ENCODE measurements at places on chromosomes 2 and 18. TPM values are rescaled to one million over a fixed set of nuclear protein-coding genes. Genes with fewer than 3 reads are reported as not detected.

GRCh38 chr18:65146482-65147021, 604.3 kb upstream of the CDH7 start:
- H3K4me3 ChIP-seq = no peak overlapping the region
- H3K4me1 ChIP-seq = no peaks in the 10 kb centered on the region
- no peak for DNase-seq
- H3K36me3 ChIP-seq = no peaks in the 10 kb centered on the region
- H3K27me3 ChIP-seq = no peaks in the 10 kb centered on the region

- H3K27ac ChIP-seq = peak overlapping the region; percentile 37
- no peaks in the 10 kb centered on the region for H3K27me3 ChIP-seq
- no peak overlapping the region for H3K4me3 ChIP-seq
- no peaks in the 10 kb centered on the region for H3K36me3 ChIP-seq
- no peak for DNase-seq
- peaks cover 57% of the 10 kb centered on the region for H3K4me1 ChIP-seq
These were observed 32.9 kb upstream of the RNF149 start for GRCh38 chr2:101341421-101341820.

DNA sequence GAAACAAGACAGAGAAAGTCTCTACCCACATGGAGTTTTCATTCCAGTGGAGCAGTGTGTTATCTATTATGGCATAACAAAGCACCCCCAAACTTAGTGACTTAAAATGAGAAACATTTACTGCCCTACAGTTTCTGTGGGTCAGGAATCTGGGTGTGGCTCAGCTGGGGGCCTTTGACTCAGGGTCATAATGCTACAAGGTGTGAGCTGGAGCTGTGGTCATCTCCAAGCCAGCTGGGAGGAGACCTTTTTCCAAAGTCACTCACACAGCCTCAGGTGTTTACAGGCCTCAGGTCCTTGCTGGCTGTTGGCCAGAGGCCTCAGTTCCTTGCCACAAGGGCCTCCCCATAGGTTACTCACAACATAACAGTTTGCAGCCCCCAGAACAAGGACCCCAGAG, 169.2 kb downstream of the ETAA1 start:
- no peaks in the 10 kb centered on the region for H3K36me3 ChIP-seq
- H3K27ac ChIP-seq = no peak overlapping the region
- H3K27me3 ChIP-seq = no peaks in the 10 kb centered on the region
- no peak for DNase-seq
- 0 out of 2 replicates have a peak, but pooled peaks cover 3% of the 10 kb centered on the region for H3K4me1 ChIP-seq

DNA sequence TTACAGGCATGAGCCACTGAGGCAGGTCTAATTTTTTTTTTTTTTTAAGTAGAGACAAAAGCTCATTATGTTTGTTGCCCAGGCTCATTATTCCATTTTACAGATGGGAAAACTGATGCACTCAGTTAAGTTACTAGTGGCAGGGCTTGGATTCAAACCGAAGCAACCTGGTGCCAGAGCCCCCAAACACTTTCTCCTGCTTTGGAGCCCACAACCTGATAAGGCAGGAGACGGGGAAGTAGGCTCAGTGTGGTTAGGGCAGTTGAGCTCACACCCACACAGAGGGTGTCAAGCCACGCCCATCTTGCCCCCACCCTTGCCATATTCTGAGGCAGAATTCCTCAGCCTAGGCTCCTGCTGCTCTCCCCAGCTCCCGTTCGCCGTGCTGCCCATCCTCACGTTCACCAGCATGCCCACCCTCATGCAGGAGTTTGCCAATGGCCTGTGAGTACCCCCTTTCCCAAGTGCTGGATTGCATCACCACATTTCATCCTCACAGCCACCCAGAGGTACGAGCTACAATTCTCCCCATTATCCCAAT, 5.8 kb upstream of the CTDSP1 start:
- H3K4me3 ChIP-seq = no peak overlapping the region
- peaks cover 14% of the 10 kb centered on the region for H3K4me1 ChIP-seq
- H3K36me3 ChIP-seq = no peaks in the 10 kb centered on the region
- no peak overlapping the region for H3K27ac ChIP-seq
- no peaks in the 10 kb centered on the region for H3K27me3 ChIP-seq
- no peak for DNase-seq

Gene NFATC1
- 1.0 TPM for total RNA-seq

DNA sequence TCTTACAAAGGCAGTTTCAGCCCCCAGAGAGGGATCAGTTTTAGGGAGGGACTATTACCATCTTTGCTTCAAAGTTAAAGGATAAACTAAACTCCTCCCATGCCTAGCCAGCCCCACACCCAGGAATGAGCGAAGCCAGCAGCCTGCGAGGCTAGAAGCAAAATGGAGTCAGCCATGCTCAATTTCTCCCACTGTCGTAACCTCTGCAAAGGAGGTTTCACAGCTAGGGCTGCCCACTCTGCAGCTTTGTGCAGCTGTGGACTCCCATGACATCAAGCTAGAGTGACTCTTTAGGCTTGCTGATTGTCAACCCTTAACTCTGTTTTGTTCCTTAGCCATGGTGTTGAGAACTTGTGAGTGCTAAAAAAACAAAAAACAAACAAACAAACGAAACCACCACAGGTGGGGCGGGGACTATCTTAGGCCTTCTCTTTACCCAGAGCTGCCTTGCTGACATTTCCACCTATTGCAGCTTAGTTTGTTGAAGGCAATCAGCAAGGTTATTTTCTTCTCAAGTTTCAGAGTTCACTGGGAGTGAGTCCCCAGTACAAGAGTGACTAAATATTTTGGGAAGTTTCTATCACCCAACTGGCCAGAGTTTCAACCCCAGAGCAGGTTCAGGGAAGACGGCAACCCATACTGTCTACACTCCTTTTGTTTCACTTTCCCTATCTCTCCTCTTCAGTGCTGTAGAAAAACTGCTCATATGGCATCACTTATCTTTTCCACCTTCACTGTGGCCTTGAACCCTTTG, 592.1 kb downstream of the XIRP2 start:
- no peaks in the 10 kb centered on the region for H3K4me1 ChIP-seq
- H3K4me3 ChIP-seq = no peak overlapping the region
- no peaks in the 10 kb centered on the region for H3K36me3 ChIP-seq
- H3K27ac ChIP-seq = no peak overlapping the region

Gene TMEM182
- total RNA-seq = 13.6 TPM

DNA sequence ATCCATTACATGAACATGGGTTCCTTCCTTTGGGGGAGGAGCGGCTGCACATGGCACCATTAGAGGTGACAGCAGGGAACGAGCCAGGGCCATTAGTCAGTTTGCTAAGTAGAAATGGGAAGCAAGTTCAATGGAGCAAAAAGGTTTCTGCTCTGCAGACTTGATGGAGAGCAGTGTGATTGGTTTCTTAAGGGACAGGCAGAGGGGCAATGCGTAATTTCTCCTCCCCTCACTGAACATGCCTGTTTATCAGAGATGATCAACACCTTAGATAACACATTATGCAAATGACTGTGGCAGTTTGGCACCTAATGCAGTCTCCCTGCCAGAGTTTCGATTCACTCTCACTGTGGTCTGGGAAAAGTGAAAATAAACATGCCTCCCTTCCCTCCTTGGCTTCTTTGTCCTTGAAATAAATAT, 414.5 kb downstream of the STK39 start:
- DNase-seq = no peak
- H3K36me3 ChIP-seq = no peaks in the 10 kb centered on the region
- no peak overlapping the region for H3K27ac ChIP-seq
- H3K4me3 ChIP-seq = no peak overlapping the region
- H3K27me3 ChIP-seq = no peaks in the 10 kb centered on the region
- no peaks in the 10 kb centered on the region for H3K4me1 ChIP-seq

DNA sequence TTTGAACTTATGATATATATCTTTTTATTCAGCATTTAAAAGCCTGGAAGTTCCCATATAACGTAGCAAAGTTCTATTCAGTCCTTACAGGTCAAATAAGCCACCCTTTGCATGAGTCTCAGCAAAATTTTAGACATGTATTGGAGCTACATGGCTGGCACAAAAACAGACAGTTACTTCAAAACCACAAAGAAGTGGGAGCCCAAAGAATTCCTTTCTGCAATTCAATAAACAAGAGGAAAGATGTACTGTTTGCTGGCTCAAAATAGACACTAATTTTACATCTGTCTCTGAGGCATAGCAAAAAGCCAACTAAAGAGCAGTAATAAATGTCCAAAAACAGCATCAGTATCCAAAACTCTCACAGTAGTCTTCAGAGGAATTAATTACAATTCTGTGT, 87.0 kb downstream of the ZEB2 start:
- H3K4me1 ChIP-seq = no peaks in the 10 kb centered on the region
- H3K4me3 ChIP-seq = no peak overlapping the region
- no peak for DNase-seq
- H3K36me3 ChIP-seq = no peaks in the 10 kb centered on the region

DNA sequence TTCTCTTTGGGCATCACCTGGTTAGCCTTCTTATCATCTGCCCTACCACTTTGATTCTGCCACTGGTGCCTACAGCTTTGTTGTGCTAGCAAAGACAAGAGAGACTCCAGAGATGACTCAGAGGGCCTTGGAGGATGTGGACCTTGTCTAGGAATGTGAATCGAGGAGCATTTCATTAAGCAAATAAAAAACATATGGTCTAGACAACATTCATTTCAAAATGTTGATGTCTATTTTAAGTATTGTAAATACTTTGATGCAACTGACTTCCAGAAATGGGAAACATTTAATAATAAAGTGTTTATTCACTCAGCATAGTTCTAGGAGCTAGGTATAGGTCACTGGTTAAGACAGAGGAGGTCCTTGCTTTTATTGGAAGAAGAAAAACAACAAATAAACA, 195.5 kb downstream of the CDCA7 start:
- peaks cover 19% of the 10 kb centered on the region for H3K4me1 ChIP-seq
- H3K27me3 ChIP-seq = no peaks in the 10 kb centered on the region
- no peak overlapping the region for H3K4me3 ChIP-seq
- no peak for DNase-seq
- no peak overlapping the region for H3K27ac ChIP-seq
- no peaks in the 10 kb centered on the region for H3K36me3 ChIP-seq

Gene TMEM37
- total RNA-seq = 15.8 TPM

DNA sequence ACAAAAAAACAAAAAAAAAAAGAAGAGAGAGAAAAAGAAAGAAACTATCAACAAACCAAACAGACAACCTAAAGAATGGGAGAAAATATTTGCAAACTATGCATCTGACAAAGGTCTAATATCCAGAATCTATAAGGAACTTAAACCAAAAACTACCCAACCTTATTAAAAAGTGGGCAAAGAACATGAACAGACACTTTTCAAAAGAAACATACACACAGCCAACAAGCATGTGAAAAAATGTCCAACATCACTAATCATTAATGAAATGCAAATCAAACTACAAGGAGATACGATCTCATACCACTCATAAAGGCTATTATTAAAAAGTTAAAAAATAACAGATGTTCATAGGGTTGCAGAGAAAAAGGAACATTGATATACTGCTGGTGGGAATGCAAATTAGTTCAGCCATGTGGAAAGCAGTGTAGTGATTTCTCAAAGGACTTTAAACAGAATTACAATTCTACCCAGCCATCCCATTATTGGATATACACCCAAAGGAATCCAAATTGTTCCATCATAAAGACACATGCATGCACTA, 7.2 kb upstream of the POLE4 start:
- H3K4me1 ChIP-seq = peaks cover 59% of the 10 kb centered on the region
- no peak for DNase-seq
- H3K36me3 ChIP-seq = no peaks in the 10 kb centered on the region
- no peaks in the 10 kb centered on the region for H3K27me3 ChIP-seq
- H3K4me3 ChIP-seq = no peak overlapping the region
- H3K27ac ChIP-seq = no peak overlapping the region

Gene CXCR4
- total RNA-seq = 1.00 TPM

GRCh38 chr2:179636100-179636980, 225.1 kb downstream of the ZNF385B start:
- no peak overlapping the region for H3K27ac ChIP-seq
- H3K4me1 ChIP-seq = peaks cover 10% of the 10 kb centered on the region
- DNase-seq = no peak
- no peaks in the 10 kb centered on the region for H3K36me3 ChIP-seq

Gene CNDP2
- total RNA-seq = 113 TPM

DNA sequence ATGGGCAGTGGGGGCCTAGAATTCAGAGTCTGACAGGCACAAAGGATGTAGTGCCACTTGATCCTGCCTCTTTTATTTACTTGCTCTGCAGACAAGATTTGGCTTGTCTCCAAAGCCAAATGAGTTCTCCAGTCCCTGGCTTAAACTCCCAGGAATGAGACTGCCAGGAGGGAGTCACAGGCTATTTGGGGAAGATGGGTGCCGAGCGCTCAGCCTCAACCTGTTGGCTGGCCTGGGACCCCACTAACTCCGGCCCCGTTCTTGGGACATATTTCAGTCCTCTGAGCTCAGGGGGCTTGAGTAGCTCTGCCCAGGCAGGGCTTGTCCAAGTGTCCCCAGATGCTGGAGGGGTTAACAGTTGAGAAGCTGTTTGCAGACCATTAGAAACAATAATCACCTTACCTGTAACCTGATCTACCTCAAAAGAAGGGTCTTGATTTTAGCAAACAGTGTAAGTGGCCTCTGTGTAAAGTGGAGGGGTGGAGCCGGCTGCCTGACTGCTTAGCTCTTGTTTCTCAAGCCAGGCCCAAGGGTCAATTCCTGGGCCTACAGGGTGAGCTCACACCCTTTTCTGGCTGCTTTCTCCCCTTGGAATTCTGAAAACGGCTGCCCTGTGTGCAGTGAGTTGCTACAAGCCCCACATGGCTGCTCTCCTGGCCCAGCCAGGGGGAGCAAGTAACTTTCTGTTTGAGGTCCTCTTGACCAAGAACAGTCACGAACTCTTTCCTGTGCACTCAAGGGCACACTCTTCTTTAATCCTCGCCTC, 27.1 kb upstream of the FZD5 start:
- H3K4me1 ChIP-seq = peaks cover 66% of the 10 kb centered on the region
- H3K27ac ChIP-seq = peak overlapping the region; percentile 96
- H3K4me3 ChIP-seq = no peak overlapping the region
- H3K27me3 ChIP-seq = no peaks in the 10 kb centered on the region

DNA sequence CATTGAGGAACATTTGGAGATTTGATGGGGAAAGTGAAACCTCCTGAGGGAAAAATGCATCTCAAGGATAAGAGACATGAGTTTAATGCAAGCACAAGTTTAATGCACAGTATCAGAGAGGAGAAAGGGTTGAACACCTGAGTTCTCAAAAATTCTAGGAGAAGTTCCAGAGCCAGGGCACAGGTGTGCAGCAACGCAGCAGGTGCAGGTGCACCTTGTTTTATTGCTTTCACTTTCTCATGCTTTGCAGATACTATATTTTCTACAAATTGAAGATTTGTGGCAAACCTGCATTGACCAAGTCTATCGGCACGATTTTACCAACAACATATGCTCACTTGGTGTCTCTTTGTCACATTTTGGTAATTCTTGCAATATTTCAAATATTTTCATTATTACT, 267.6 kb upstream of the HNRNPA3 start:
- H3K27ac ChIP-seq = no peak overlapping the region
- no peak overlapping the region for H3K4me3 ChIP-seq
- no peaks in the 10 kb centered on the region for H3K4me1 ChIP-seq
- DNase-seq = no peak
- H3K27me3 ChIP-seq = peaks cover 1% of the 10 kb centered on the region

DNA sequence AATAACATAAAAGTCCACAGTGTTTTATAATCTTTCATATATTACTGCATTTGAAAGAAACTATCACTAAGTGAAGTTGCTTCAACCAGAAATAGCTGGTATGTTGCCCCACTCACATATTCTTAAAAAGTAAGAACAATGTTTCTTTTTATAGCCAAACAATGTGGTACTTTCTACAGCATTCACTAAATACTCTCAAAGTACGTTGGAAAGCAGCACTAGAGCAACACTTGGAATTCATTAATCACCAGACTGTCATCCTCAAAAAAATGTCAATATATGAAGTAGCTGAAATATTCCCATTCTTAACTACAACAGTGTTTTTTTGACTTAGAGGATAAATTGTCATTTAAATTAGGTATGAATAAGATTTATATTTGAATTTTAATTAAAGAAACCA, 32.8 kb downstream of the COBLL1 start:
- H3K4me1 ChIP-seq = peaks cover 11% of the 10 kb centered on the region
- no peak overlapping the region for H3K27ac ChIP-seq
- H3K27me3 ChIP-seq = no peaks in the 10 kb centered on the region
- H3K36me3 ChIP-seq = no peaks in the 10 kb centered on the region
- no peak overlapping the region for H3K4me3 ChIP-seq
